ENCODE measurements at places on chromosomes 7 and 10.

- no peak for DNase-seq
Observed at GRCh38 chr10:75565286-75566251, 134.1 kb downstream of the LRMDA start.

DNA sequence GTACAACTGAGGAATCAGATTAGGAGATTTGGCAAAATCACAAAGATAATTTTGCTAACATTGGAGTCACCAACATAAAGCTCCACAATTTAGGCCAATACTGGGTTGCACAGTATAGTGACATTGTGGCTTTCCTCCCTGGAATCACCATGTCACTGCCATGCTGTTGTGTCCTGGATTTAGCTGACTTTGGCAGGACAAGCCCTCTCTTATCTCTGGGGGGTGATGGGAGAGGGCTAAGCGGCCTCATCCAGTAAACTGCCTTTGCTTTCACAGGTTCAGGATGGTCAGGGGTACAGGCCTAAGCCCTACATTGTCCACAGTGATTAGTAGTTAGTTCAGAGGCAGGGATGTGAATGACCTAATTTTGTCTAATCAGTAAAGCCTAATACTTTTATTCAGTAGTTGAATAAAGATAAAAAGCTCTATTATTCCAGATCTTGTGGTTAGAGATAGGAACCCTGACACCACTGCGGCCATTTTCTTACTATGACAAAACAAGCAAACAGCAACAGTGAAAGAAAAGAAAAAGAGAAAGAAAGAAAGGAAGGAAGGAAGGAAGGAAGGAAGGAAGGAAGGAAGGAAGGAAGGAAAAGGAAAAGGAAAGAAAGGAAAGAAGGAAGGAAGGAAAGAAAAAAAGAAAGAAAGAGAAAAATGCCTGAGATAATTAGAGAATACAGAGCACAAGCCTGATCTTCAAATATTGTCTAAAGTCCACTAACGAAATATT, 140.1 kb downstream of the ETV1 start:
- no peak for DNase-seq

GRCh38 chr7:108499566-108499965, 26.4 kb downstream of the PNPLA8 start:
- no peak for DNase-seq

DNA sequence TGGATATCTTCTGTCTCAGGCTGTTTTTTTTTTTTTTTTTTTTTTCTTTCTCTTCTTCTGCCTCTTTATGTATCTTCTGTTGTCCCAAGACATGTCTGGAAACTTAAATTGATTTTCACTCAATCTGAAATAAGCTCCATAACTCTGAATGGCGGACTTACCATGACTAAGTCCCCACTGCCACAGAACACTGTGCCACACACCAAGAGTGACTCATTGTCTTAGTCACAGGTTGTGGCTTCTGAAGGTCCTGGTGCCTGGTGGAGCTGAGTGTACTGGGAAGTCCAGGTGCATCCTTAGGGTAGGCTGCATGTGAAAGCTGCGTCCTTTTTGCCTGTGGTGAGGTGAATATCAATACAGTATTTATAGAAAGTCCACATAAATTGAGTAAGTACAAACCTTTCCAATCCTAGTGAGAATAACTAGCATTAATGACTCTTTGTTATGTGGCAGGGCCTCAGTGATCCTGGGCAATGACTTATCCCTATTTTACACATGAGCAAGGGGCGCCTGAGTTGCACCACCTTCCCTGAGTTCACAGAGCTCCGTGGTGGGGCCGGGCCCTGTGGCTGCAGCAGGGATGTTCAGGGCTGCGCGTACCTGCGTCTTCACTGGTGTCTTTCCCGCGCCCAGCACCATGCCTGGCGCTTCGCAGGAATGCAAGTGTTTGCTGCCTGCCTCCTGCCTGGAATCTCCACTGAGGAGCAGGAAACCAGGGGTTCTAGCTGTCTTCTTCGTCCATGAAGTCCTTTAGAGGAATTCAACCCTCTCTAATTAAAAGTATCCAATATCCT, 4.3 kb downstream of the PFKP start:
- DNase-seq = no peak

DNA sequence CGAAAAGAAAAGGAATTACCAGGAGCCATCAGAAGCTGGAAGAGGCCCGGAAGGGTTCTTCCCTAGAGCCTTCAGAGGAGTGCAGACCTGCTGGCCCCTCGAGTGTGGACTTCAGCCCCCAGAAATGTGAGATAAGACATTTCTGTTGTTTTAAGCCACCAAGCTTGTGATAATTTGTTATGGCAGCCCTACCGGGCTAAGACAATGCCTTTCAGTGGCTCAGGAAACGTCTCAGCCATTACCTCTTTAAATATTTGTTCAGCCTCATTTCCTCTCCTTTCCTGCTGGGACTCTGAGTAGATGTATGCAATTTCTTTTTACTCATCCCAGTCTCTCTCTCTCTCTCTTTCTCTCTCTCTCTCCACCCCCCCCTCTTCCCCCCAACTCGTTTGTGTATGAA, 174.7 kb upstream of the GRB10 start:
- DNase-seq = no peak

- no peak for DNase-seq
Observed at GRCh38 chr7:113100121-113100603, 13.5 kb upstream of the GPR85 start.

- DNase-seq = no peak
Observed at GRCh38 chr10:62106929-62107519, 161.6 kb downstream of the RTKN2 start.

DNA sequence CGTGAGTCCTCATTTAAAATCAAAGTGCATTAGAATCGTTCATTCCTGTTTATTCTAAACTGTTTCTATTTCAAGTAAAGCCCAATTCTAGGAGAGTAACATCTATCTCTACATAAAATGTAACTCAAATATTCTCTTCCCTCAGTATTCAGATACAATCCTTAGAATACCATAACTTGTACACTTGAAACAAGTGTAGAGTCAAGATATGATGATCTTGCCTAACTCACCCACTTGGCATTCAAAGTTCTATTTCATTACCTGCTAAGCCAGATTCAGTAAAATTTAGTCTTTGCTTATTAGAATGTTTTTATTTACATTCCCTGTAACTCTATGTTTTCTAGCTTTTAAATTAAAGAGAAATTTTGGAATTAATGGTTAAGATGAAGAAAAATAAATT, 31.6 kb downstream of the PRPS1L1 start:
- no peak for DNase-seq

DNA sequence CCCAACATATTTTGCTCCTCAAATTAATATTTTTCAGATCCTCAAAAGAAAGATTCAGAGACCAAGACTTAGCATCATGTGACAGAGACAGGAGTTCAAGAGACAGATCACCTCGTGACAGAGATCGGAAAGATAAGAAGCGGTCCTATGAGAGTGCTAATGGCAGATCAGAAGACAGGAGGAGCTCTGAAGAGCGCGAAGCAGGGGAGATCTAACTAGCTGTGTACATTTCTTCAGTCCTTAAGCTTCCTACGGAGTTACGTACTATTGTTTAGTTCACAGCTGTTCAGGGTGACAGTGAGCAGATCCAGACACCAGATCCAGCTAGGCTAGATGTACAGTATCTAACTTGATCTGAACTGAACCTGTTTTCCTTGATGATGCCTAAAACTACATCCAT, 61.3 kb downstream of the KLRG2 start:
- DNase-seq = no peak

DNA sequence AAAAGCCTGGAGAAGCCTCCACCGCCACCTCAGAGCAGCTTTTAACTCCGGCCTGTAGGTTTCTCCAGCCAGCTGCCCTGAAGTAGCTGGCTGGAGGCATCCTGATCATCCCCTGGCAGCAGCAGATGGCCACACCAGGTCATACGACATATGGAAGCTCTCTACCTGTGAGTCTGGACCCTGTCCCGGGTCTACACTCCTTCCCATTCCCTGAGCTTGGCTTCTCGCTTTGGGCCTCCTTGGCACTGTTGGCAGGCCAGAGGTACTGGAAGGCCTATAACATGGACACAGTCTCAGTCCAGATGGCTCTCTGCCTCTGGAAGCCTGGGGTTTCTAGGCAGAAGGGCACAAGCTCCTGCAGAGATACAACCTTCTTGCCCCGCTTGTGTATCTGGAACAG, 43.5 kb upstream of the TRIM8 start:
- no peak for DNase-seq

DNA sequence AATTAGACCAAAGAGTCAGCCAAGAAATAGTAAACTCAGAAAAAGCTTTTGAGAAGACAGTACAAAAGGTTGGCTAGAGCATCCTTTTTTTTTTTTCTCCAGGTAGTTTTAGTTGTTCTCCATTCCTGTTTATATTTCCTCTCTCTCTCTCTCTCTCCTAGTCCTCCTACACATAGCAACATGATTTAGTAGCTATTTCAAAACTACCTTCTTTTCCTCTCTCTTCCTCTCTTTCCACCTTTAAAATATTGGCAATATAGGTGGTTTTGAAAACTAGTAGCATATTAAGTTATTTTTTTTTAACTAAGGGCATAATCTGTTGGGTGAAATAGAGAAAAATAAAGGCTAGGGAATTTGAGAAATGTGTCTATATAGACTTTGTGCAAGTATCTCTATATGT, 5.0 kb downstream of the SKIDA1 start:
- DNase-seq = no peak

DNA sequence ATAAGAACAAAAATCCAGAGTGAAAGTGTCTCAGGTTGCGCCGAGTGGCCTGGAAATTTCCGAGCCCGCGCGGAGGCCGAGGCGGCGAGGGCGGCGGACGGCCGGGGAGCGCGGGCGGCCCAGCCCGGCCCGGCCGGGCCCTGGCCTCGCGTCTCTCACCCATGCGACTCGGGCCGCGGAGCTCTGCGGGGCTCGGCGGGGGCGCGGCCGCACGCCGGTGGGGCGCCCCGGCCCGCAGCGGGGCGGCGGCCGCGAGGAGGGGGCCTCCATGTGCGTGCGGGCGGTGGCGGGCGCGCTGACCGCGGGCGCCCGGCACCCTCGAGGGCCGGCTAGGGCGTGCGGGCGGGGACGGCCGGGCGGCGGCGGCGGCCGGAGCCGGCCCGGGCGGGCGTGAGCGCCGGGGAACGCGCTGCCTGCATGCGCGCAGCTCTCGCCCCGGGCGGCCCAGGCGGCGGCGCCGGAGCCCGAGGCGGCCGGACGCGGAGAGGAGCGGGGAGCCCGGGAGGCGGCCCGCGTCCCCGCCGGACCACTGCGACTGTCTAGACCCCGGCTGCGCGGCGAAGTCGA, 302 bp upstream of the EN2 start:
- DNase-seq = no peak

GRCh38 chr10:4061441-4061951, 276.5 kb upstream of the KLF6 start:
- DNase-seq = no peak

GRCh38 chr7:148773334-148773733, 74.6 kb downstream of the CUL1 start:
- DNase-seq = no peak

- DNase-seq = no peak
Observed at GRCh38 chr10:65891073-65891981, 1034.5 kb upstream of the LRRTM3 start.

GRCh38 chr10:69516316-69516715, 56.9 kb downstream of the NEUROG3 start:
- no peak for DNase-seq

GRCh38 chr10:107577221-107577620, 412.7 kb upstream of the SORCS1 start:
- no peak for DNase-seq

GRCh38 chr10:48627984-48628609, 23.2 kb upstream of the ARHGAP22 start:
- no peak for DNase-seq

- no peak for DNase-seq
Observed at GRCh38 chr7:148700661-148701064, 2.0 kb downstream of the CUL1 start.

DNA sequence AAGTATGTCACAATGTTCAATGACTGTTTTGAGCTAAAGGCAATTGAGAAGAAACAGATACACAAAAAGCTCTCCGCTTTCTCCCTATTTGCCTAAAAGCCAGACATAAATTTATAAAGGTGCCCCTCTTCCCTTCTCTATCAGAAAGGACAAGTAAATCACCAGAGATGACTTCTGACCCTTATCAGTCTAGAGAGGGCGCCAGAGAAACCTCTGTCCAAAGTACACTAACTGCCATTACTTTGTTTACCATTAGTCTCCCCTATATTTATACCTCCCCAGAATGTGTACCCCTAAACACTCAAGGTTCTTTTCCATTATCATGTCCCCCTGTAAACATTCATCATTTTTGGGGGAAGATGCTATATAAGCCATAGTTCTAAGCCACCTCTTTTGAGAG, 49.3 kb downstream of the TPK1 start:
- DNase-seq = no peak

DNA sequence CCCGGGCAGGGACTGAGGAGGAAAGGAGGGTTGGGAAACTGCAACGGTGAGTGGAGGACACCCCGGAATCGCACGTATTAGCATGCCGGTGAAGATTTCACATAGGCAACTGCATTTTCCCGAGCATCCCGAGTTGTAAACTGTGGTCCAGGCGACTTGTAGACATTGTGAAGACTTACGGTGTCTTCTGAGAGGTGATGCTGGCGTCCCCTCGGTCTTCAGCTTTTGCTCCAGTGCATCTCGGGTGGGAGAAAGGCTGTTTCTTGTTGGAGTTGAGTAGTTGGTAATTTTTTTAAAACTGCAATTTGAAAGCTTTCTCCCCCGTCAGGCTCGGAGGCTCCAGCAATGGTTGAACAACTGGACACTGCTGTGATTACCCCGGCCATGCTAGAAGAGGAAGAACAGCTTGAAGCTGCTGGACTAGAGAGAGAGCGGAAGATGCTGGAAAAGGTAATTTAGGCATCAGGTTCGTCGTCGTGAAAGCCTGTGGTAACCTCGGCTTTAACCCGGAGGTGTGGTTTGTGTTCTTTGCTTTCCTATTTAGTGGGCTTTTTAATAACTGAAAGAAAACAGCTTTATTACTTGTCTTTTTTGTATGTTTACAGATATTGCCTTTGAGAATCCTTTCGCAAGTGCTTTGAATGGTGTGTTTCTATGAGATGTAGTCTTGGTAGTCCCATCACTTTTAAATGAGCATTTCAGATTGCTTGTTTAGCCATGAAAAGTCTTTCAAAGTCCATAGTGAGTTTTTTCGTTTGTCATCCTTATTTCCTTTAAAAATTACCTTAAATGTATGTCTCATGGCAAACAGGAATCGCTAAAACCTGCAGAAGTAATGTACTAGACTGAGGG, 687 bp downstream of the HELLS start:
- no peak for DNase-seq

DNA sequence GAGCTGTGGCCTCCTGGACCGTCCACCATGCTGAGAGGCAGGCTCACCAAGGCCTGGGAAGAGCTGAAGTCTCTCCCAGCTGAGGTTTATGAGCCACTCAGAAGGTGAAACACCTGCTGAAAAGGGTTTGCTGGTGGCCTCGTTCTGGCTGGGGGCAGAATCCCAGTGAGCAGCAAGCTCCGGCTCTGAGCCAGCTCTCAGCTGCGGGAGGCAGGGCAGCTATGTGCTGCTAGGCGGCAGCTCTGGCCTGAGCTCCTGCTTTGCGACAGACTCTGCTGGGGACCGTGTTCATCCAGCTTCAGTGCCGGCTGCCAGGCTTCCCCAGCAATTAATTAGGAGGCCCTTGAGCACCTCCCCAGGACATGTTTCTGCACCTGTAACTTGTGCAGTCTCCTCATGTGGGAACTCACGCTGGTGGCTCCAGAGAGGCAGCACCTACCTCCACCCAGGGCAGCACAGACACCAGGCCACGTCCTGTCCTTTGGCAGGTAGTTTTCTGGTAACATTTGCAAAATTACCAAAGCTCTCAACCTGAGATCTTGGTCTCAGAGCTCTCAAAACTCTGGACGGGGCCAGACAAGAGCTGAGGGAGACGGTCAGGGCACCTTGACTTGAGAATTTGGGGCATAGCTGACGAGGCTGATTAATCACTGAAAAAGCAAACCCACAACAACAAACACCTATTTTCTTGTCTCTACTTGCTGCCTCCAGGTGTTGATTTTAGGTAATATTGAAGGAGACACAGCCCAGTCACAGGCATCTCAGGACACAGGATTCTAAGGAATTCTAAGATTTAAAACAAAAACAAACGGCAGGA, 185.0 kb downstream of the TCERG1L start:
- DNase-seq = no peak
